ENCODE measurements at places on chromosomes 2 and 18. TPM values are rescaled to one million over a fixed set of nuclear protein-coding genes. Genes with fewer than 3 reads are reported as not detected.

- no peak for DNase-seq
These were observed 301.4 kb downstream of the CMPK2 start for GRCh38 chr2:6564326-6564725.

DNA sequence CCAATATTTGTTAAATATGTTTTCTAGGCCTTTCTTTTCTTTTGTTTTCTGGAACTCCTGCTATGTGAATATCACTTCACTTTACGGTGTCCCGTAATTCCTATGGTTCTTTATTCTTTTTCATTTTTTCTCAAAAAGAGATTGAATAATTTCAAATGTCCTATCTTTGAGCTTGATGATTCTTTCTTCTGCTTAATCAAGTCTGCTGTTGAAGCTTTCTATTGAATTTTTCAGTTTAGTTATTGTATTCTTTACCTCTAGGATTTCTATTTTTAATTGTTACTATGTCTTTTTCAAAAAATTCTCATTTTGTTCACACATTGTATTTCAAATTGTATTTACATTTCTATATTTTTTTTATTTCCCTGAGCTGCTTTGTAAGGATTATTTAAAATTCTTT, 45.5 kb upstream of the COL3A1 start:
- no peak for DNase-seq

DNA sequence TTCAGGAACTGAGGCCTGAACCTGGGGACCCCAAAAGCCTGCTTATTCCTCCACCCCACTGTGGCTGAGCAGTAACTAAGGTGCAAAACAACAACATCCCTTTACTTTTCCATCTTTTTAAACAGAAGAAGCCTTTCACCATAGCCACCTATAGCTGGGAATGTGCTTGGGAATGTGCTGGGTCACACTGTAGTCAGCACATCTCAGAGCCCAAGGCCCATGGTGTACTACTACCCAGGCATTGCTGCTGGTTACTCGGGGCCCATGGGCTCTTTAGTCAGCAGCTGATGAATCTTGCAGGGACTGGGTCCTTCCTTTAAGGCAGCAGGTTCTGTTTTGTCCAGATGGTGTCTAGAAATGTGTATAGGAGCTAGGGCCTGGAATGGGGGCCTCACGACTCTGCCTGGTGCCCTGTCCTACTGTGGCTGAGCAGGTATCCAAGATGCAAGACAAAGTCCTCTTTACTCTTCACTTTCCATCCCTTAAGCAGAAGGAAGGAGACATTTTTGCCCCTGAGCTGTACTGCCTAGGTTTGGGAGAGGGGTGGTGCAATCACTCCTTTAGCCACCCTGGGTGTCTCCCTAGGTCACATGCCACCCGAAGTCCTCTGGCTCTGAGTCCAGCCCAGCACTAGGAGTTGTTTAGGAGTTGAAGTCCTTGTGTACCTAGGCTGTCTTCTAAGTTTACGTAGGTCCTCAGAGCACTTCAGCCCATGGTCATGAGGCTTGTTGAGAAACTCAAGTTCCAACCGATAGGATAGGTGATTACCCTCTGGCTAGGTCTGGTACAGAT, 70.1 kb downstream of the OXER1 start:
- DNase-seq, result no peak

- DNase-seq, result no peak
These were observed 200.3 kb downstream of the PDE11A start for GRCh38 chr2:177872286-177872685.

- DNase-seq, result no peak
These were observed 120.2 kb downstream of the CLIP4 start for GRCh38 chr2:29235411-29235810.

DNA sequence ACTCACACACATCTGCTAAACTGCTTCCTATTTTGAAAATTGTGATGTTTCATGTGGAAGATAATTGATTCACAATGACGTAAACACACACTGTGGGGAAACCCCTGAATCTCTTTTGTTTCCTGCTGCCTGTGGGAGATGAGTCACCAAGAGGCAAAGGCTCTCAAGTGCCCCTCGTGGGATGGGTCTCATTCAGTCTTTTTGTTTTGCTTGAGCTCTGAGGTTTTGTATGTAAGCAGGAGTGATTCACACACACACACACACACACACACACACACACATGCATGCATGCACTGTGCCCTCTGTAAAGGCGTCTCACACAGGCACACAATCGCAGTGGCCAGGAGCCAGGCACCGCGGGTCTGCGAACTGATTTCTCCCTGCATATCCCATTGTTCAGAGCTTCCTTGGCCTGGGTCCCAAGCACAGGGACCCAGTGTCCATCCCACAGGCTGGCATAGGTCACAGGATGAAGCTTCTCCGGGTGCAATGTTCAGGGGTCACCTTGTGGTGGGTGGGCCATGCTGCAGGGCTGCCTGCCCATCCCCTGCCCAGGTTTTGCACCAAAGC, 12.1 kb upstream of the ARHGEF4 start:
- DNase-seq, result peak; percentile 63

GRCh38 chr2:126676221-126677175, 20.5 kb downstream of the GYPC start:
- no peak for DNase-seq

- no peak for DNase-seq
These were observed 79.0 kb downstream of the SLC66A3 start for GRCh38 chr2:11234309-11234708.

- no peak for DNase-seq
These were observed 548.2 kb upstream of the PIK3C3 start for GRCh38 chr18:41406834-41407233.

GRCh38 chr18:7914834-7915670, 347.9 kb downstream of the PTPRM start:
- no peak for DNase-seq

DNA sequence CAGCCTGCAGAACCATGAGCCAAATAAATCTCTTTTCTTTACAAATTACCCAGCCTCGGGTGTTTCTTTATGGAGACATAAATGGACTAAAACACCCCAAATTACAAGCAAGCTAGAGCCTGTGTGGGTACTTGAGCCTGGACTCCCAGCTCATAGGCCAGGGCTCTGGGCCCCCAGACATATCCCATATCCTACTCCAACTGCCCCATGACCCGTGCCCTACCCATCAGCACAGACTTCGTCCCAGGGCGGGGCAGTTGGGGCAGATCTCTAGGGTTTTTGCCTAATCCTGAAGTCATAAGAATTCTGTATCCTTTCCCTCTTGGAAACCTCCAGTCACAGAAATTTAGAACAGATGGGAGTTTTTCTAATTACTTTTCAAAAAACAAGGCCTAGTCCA, 90.7 kb downstream of the DDX1 start:
- no peak for DNase-seq

DNA sequence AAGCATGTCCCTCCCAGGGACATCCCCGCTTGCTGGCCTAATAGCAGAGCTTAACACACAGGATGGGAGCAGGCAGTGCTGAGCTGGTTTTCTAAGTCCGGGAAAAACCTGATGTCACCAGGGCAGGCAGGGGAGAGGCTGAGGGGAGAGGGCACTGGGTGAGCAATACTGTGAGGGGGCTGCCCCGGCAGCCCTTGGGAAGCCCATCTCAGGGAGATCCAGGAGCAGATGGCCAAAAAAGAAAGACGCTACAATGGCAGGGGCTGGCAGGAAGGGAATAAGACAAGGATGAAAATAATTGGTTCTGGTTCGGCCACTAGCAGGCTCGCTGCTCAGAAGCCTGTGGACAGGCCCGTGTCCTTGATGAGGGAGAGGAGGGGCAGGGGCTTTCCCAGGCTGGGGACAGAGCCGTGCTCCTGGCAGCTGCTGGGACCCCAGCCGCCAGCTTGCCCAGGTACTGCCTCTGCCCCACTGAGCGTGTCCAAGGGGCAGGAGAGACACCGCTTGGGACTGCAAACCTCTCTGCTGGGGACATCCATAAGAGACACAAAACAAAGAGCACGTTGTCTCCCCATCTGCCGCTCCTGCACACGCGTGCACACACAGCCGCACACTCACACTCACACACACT, 30.2 kb downstream of the SMAD7 start:
- DNase-seq, result no peak

DNA sequence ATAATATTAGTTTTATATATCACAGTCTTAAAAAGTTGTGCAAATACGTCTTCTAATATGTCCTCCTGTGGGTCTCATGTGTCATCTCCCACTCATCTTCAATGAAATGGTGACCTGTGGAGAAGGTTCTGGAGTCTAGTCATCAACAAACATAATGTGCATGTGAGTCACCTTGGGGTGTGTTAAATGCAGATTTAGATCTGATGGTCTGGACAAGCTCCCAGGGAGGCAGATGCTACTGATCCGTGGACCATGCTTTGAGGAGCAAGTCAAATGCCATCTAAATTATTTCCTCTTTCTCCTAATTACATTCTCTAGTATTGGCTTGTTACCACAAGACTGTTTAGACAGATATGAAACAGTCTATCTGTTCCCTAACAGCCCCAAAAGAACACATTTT, 210.9 kb downstream of the CD226 start:
- no peak for DNase-seq

GRCh38 chr2:239113615-239114014, 265.7 kb downstream of the TWIST2 start:
- no peak for DNase-seq

GRCh38 chr2:105756435-105756834, 11.7 kb downstream of the NCK2 start:
- no peak for DNase-seq

DNA sequence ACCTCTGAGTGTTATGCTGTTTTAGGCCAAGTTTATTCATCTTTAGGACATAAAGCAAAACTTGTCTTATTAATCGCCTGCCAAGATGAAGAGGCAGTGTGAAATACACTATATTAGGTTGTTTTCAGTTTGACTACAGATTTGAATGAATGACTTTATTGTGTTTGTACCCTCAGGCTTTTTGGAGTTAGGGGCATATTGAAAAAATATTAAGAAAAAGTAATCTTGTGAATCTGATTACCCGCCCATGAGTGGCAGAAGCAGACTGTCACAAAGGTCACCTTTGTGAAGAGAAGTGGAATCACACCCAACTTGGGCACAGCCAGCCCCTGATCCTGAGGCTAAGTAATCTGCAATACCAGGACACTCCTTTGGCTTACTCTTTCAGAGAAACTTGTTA, 382.5 kb downstream of the NYAP2 start:
- no peak for DNase-seq

- no peak for DNase-seq
These were observed 232.7 kb upstream of the REV1 start for GRCh38 chr2:99722476-99722875.

- no peak for DNase-seq
These were observed 1021.3 kb upstream of the GYPC start for GRCh38 chr2:125634662-125635061.

- no peak for DNase-seq
These were observed 92.3 kb downstream of the CLIP4 start for GRCh38 chr2:29207352-29208148.

DNA sequence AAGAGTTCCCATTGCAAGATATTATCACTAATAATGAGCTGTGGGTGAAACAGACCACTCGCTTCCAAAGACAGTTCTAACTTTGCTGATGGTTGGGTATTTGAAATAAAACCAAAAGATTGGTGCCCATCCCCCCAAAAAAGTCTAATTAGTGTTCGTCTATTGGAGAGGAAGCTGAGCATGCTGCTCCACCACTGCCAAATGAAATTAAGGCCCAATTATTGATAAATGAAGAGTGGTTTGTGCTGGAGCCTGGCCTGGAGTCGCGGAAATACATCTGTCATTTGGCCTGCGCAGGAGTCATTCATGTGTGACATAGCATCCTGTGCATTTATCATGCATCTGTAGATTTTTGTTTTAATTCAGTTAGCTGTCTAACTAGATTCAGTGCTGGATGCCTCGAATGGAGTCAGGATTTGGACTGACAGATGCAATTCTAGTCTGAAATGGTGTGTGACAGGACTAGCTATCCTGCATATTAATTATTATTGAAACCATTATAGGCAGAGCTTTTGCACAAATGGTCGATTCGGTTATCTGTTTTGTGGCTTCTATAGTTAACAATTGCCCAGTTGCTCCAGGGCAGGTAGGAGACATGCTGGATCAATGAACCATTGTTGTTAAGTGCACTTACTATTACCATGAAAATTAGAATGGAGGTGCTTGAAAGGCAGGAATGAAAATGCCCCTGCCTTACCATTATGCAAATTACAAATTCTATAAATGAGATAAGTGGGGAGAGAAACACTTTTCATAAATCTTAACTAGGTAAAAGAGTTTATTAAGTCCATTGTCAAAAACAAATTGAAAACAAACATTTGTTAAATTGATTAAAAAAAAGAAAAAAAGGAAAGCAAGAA, 450.4 kb upstream of the TCF4 start:
- DNase-seq, result no peak

GRCh38 chr18:13308369-13308768, 89.8 kb downstream of the LDLRAD4 start:
- no peak for DNase-seq

DNA sequence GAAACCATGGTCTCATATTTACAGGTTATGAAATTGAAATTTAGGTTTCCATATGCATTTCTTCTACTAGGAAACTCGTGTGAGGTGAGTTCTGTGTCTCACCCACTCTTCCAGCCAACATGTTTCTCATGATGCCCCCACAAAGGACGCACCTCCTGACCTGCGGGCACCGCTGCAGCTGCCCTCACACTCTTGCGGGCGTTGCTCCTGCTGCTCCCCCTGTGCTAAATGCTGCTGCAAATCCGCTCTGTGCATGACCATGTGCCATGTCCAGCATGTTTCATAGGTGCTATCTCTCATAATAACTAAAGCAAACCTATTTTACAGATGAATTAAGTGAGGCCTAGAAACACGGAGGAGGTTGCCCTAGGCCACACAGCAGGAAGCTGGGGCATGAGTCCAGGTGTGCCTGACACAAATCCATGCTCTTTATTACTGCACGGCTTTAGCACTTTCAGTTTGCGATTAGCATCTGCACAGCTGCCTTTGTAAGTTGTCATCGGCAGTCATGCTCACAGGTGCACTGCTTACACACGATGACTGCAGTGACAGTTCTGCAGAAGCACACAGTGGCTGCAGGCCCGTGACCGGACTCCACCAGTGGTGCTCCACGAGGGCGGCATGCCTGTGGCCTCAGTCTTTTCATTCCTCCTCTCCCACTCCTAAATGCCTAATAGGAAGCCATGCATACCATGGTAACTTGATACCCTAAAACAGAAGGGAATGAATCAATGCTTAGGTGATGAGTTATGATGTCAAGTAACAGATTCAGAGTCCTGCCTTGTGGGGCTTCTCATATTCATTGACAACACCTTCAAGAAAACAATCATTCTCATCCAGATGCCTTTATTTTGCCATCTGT, 14.9 kb upstream of the GALR1 start:
- no peak for DNase-seq

Gene LRRTM1
- total RNA-seq, result not detected

Gene PSMA8
- total RNA-seq, result 0.27 TPM

Gene ZFAND2B
- 67.4 TPM for total RNA-seq

Gene L3MBTL4
- total RNA-seq, result 0.19 TPM

Gene SPC25
- total RNA-seq, result 0.17 TPM

Gene TXNDC2
- total RNA-seq, result not detected

Gene DSG2
- 0.14 TPM for total RNA-seq

Gene MEP1B
- total RNA-seq, result not detected

Gene DUSP11
- 57.1 TPM for total RNA-seq

Gene BCL11A
- 2.3 TPM for total RNA-seq

Measured in CD4-positive, alpha-beta T cell (primary cell).